AG10803 (cell line): ENCODE measurements at places on chromosomes 16 and 17.

DNA sequence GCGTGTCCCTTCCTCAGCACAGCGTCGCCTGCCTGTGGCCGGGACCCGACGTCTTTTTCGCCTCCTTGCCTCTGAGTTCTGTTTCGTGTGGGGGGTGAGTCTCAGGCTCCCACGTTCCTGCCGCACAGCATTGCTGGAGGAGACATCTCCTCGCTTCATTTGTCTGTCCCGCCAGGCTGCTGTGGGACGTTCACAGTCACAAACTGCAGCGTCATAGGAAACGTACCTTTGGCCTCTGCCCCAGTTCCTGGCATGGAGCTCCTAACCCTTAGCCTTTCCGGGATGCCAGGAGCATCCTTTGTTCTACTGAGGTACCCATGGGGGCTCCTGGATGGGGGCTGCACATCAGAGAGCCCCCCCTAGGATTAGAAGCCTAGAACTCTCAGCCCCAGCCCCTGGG lies 18.2 kb upstream of the CBFA2T3 start:
- DNase-seq = no peak

- no peak for DNase-seq
Measured at GRCh38 chr16:75787440-75787839, 61.1 kb upstream of the CPHXL start.

- no peak for DNase-seq
Measured at GRCh38 chr17:31715446-31715845, 143.6 kb downstream of the COPRS start.

DNA sequence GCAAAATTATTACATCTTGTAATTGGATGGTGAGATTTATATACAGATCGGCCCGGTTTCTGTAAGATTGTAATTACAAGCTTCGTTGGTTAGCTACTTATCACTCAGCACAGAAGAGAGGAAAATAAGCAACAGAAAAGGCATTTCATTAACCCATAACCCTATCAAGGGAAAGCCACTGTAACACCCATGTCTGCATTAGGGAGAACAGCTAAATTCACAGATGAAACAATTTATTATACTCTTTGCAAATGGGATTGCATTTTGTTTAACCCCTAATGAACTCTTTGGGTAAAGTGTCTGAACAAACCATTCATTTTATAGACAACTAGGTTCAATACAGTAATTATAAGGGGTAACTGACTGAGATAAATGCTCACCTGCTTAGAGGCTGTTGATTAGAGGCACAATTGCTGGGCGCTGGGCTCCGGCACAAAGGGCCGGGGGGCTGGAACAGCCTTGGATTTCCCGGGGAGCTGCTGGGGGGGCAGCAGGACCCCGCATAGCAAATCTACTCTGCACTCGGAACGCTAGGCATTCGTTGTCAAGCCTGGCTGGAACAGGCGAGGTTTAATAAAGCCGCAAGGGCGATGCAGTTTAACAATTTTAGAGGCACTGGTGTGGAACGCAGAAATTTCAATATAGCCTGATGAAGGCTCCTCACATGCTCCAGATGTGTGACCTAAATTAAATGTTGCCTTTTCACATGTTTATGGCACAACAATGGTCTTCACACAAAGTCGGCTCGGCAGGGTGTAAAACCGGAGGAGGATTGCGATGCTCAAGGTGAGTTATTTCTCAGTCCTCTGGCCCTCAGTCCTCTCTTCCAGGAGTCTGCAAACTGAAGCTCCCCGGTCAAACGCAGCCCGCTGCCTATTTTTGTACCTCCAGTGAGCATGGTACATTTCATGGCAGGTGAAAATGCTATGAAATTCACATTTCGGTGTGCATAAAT lies 134.0 kb upstream of the IRX6 start:
- no peak for DNase-seq

DNA sequence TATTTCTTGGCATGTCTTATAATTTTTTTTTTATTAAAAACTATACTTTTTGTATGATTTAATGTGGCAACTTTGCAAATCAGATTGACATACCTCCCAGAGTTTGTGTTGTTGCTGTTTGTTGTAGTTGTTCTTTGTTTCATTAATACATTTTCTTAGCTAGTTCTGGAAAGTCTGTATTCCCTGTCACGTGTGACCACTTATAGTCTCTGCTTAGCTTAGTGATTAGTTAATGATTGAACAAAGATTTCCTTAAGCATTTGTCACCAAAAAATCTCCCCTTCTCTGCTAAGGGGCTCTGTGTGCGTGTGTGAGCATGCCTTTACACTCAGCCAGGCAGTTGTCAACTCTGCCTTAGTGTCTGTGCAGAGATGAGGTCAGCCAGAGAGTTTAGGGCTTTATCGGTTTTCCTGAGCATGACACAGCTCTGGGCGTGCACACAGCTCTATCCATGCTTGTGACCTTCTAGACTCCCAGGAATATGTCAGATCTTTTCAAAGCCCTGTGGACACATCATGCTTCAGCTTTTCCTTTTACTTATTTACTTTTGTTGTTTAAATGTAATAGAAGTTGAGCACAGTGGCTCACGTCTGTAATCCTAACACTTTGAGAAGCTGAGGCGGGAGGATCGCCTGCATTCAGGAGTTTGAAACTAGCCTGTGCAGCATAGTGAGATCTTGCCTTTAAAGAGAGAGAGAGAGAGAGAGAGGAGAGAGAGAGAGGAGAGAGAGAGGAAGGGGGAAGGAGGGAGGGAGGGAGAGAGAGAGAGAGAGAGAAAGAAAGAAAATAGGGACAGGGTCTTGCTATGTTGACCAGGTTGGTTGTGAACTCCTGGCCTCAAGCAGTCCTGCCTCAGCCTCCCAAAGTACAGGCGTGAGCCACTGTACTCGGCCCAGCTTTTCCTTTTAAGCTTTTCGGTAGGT lies 21.9 kb downstream of the DNAI2 start:
- no peak for DNase-seq

DNA sequence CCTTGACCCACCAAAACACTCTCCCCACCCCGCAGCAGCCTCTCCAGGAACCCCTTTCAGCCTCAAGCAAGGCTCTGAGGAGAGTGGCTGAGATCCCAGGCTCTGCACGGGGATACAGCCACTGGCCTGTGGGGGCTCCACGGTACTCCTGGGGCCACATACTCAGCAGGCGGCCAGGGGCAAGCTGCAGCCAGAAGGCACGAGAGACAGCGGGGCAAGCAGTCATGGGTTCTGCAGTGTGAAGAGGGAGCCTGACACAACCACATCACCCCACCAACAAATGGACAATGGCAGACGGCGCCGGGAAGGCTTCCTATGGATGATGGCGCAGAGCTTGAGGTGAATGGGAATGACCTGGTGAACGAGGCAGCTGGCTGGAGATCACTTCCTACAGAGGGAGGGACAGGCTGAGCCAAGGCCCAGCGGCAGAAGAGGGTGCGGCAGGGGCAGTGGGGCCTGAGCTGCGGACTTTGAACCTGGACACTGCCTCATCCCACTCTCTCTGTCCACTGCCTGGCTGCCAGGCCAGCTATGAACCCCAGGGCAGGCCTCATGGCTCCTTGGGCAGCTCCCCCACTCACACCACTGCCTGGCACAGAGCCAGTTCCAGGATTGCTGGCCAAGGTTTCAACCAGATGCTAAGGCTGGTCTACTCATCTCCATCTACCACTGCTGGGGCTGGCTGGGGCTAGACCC lies 10.8 kb upstream of the BCAR1 start:
- DNase-seq = no peak

- no peak for DNase-seq
Measured at GRCh38 chr17:47843391-47843730, 2.3 kb upstream of the SCRN2 start.

GRCh38 chr16:71610447-71610846 lies 15.5 kb upstream of the MARVELD3 start:
- no peak for DNase-seq

DNA sequence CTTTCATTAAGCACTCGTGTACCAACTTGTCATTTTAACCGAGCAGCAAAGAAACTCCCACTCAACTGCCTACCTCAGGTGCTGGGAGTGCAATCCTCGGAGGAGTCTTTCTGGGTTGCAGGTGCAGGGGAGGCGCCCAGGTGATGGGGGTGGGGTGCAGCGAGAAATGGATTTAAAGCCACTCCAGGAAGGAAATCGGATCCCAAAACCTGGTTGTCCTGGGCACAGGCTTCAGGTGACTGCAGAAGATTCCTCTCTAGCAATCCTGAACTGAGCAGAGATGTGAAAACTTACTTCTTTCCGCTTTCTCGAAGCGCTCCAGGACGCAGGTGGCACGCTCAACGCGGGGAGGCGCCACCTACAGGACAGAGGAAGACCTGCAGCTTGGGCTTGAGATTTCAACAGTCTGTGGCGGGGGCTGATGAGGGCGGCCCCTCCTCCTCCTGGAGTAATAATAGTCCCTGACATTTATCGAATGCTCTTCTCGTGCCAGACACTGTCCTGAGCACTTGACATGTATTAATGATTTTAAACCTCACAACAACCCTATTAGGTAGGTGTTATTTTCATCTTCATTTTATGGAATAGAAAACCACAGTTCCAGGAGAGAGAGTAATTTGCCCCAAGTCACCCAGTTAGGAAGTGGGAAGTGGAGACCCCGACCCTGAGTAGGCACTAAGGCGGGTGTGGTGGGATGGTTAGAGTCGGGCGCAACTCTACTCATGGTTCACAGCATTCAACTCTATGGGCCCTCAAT lies 27.2 kb upstream of the SKAP1 start:
- peak; percentile 43 for DNase-seq

GRCh38 chr17:46777943-46778915 lies 40.3 kb downstream of the WNT3 start:
- DNase-seq = no peak

DNA sequence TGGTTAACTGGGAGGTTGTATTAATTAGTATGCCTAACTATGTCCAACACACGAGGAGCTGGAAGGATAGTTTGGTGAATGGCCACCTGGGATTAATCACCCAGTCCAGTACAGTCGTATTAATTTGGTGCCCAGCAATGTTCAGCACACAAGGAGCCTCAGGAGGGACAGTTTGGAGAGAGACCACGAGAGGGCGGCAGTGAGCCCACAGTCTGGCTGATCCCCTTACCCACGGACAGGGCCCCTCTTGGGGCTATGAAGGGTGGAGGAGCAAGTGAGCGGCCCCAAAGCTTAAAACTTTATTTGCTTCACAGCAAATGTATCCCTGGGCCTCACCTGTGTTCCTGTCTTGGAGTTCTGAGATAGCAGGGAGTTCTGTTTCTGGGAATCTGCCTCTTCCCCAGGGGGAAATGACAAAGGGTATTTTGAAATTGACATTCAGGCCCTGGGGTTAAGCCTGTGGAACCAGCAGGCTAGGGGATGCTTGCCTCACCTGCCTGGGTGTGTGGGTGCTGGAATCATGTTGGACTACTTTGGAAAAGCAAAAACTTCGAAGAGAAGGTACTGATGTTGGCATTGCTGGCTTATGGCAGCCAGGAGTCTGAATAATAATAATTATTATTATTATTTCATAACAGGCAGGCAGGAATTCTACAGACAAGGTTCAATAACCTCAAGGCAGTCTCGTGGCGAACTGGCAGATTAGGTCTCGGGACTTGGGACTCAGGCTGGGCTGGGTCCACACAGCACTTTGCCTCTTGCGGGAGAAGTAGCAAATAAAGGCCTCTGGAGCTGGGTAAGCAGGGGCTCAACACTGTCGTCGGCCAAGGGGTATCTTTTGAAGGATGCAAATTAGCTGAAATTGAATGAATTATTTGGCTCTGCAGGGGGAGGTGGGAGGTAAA lies 227.6 kb upstream of the ASIC2 start:
- DNase-seq = peak; percentile 3

- DNase-seq = no peak
Measured at GRCh38 chr17:29713626-29714025, 90.9 kb upstream of the CORO6 start.

DNA sequence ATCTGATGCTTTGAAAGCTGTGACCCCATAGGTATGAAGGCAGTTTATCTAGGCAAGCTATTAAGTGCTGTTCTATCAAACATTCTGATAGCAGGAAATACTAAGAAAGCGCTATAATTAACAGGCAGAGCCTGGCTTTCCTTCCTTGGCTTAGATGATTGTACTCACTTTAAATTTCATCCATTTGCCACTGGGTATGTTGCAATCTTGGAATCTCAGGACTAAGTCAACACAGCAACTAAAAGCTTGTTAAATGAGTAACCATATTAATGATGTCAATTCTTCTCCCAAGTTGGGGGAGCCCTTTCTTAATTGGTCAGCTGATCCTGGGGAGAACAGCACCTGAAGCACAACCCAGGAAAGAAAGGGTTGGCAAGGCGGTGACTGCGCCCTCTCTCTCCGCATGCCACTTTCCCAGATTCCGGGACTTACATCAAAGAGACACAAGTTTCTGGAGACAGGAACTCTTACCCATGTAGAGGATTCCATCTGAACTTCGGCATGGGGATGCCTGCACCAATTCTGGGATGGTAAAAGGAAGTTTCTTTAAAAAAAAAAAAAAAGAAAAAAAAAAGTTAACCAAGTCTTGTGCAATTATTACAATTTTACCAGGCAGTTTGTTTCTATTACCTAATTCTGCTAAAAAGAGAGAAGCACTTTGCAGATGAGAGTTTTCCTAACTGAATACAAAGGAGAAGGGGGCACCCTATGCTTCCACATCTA lies 54.4 kb upstream of the ICAM2 start:
- peak; percentile 79 for DNase-seq

- no peak for DNase-seq
Measured at GRCh38 chr16:85498607-85499006, 114.5 kb upstream of the GSE1 start.

GRCh38 chr16:88726981-88727380 lies 20.7 kb downstream of the CTU2 start:
- DNase-seq = no peak

DNA sequence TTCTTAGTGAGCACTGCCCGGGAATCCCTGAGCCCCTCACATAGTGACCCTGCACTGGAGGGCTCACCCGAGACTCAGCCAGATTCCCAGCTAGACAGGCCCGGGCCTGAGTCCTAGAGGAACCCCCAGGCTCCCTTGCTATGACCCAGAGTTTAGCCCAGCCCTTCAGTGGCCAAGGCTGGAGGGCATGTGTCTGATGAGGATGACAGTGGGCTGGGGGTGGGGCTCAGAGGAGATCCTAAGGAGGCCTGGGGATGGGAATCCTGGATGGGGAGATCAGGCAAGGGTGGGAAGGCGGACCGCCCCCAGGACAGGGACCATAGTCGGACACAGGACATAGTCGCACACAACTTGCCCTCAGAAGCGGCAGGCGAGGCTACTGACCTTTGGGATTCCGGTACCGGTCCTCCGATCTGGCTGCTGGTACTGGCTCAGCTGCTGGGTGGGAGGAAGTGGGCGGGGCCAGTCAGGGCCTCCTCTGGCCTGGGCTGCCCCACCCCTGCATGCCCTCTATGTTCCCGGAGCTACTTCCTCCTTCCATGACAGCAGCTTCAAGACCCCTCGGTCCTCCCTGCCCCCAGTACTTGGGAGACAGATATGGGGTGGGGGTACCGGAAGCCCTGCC lies 1.1 kb downstream of the CD79B start:
- DNase-seq = no peak

DNA sequence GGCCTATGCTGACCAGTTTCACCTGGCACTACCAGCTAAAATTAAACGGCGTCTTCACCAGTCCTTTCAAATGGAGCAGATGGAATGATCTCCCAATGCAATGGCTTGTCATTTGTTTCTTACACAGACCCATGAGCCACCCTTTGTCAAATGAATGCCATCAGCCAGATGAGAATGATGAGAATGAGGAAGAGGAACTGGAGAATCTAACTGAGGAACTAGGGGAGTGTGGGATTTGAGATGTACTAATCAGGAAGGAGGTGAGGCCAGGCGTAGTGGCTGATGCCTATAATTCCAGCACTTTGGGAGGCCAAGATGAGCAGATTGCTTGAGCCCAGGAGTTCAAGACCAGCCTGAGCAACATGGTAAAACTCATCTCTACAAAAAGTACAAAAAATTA lies 116.4 kb downstream of the HS3ST3A1 start:
- DNase-seq = no peak

- DNase-seq = peak; percentile 56
Measured at GRCh38 chr17:55458978-55459377, 37.3 kb upstream of the MMD start.
